ENCODE measurements at places on chromosomes 5 and 9.

- no peak for DNase-seq
These were observed 82.4 kb upstream of the SELENOP start for GRCh38 chr5:42894057-42894456.

DNA sequence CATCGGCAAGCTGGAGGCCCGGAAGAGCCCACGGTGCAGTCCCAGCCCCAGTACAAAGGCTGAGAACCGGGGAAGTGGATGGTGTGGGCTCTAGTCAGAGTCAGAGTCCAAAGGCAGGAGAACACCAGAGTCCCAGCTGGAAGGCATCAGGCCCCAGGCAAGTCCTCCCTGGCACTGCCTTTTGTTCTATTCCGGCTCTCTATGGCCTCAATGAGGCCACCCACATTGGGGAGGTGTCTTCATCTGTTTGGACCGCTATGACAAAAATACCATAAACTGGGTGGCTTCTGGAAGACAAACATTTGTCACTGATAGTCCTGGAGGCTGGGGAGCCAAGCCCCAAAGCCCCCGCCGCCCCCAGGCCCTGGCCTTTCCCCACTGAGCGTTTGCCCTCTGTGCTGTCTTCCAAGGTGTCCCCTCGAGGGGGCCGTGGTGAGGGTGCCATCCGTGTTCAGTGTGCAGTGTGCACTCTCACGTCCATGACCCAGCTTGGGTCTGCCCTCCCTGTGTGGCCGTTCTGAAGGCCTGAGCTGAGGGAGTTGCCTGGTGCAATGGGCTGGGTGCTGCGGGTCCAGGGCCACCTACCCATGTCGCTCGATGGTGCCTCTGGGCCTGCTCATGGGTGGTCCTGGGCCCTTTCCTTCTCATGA is 99.1 kb upstream of the PPP1R26 start:
- DNase-seq: no peak

- no peak for DNase-seq
These were observed 88.2 kb upstream of the NIPAL4 start for GRCh38 chr5:157371655-157372471.

DNA sequence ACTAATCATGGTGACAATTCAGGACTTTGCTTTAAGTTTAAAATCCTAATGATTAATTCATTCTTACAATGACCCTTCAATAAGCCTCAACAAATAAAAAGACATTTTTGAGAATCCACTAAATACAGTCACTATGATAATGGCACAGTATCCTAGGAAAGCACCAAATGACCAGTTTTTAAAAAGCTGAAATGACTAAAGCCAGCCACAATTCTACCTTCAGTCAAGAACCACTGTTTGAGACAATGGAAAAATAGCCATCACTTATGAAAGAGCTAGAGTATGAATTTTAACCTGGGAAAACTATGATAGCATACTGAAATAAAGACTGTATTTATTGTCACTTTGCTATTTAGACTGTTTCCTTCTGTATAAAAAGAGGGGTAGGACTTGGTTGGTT is 14.0 kb downstream of the FBXW2 start:
- DNase-seq: no peak

- DNase-seq: no peak
These were observed 73.6 kb downstream of the FBXL7 start for GRCh38 chr5:15573590-15573989.

DNA sequence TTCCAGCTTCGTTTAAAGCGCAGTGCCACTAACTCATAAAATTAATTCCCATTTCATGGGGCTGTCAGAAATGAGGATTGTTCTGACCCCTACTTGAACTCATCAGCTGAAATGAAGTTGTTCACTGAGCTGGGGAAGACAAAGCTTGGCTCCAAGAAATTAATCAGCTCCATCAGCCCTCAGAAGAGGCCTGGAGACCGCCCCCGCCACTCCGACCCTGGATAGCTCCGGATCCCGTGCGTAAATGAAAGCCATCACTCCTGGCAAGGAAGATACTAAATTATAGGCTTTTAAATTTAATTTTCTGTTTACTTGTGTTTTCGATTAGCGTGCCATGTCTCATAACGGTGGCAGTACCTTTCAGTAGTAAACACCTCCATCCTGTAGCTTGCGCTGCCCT is 142.8 kb upstream of the IRX2 start:
- no peak for DNase-seq

DNA sequence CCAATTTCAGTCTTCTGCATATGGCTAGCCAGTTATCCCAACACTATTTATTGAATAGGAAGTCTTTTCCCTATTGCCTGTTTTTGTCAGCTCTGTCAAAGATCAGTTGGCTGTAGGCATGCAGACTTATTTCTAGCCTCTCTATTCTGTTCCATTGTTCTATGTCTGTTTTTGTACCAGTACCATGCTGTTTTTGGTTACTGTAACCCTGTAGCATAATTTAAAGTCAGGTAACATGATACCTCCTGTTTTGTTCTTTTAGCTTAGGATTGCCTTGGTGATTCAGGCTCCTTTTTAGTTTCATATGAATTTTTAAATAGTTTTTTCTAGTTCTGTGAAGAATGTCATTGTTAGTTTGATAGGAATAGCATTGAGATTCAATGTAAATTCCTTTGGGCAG is 104.9 kb upstream of the SLCO6A1 start:
- no peak for DNase-seq

GRCh38 chr9:88218726-88219125 is 80.5 kb upstream of the SPATA31C2 start:
- DNase-seq: no peak

- no peak for DNase-seq
These were observed 2.0 kb downstream of the PCDHGC3 start for GRCh38 chr5:141477815-141478214.
